ENCODE measurements at places on chromosomes 13 and 19. TPM values are rescaled to one million over a fixed set of nuclear protein-coding genes. Genes with fewer than 3 reads are reported as not detected.

DNA sequence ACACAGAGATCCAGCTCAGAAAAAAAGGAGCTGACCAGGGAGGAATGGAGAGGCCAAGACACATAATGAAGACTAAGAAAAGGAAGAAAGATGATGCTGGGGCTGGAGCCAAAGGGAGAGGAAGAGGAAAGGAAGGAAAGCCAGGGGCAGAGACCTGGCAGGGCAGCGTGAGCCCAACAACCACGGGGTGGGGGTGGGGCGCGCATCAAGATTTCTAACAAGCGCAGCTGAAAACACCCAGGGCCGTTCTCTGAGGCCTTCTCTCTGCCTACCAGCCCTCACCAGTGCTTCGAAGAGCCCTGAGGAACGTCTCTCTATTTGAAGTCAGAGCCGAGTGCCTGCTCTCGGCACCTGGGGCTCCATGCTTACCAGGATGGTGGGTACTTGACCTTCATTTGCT, 23.6 kb upstream of the POU2F2 start:
- no peak for DNase-seq

- no peak for DNase-seq
Observed at GRCh38 chr13:111156421-111156820, 41.3 kb downstream of the ARHGEF7 start.

GRCh38 chr13:98557937-98558792, 18.7 kb downstream of the STK24 start:
- DNase-seq = no peak

Gene GPR12
- total RNA-seq = not detected

DNA sequence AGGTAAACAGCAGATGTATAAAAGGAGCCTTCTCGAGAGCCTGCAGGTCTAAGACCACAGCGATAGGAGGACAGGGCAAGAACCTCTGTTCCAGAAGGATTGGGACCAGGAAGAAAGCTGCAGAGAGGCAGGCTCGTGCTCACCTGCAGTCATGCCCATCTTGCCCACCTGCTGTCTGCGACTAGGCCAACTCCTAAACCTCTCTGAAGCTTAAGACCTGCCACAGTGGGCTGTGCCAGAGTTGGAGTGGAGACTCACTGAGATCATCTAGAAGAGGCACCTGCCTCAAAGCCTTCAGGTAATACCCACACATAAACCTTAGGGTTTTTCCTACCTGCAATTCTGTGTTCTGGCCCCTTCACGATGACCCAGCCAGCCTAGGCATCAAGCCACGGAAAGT, 68.7 kb downstream of the IRS2 start:
- no peak for DNase-seq

GRCh38 chr19:9640956-9641355, 19.9 kb upstream of the ZNF561 start:
- DNase-seq = no peak

- no peak for DNase-seq
Observed at GRCh38 chr13:51246025-51246417, 23.8 kb downstream of the FAM124A start.

- DNase-seq = no peak
Observed at GRCh38 chr19:4108767-4109625, 14.9 kb downstream of the MAP2K2 start.

GRCh38 chr19:28636016-28636629, 576.8 kb downstream of the UQCRFS1 start:
- no peak for DNase-seq

DNA sequence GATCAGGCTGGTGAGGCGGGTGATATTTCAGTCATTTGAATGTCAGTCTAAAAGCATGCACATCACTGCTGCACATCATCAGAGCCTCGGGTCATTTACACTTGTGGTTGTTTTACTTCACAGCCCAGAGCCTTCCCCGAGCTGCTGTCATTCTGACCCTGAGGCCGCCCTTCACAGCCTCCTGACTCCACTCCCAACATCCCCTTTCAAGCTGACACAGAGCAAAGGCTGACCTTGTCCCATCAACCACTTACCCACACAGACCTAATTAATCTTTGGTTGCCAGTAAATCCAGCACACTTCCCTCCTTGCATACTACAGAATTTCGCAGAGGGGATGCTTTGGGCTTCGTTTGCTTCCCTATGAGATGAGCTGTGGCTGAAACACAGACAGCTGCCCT, 528.1 kb downstream of the DIAPH3 start:
- DNase-seq = no peak

DNA sequence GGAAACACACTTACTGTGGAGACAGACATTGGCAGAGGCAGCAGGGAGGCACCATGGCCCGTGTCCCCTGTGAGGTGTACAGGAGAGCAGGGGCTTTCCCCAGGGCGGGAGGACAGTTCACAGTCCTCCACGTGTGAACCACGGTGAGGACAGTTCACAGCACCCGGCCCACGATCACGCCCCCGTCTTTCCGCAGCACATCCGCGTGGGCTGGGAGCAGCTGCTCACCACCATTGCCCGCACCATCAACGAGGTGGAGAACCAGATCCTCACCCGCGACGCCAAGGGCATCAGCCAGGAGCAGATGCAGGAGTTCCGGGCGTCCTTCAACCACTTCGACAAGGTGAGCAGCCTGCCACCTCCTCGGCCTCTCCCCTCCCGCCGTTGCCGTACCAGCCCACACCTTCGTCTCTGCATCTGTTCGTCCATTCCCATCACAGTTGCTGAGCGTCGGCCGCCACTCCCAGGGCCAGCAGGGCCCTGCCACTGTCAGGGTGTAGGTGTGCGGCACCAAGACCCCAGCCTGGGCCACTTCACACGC, 17.4 kb downstream of the CAPN12 start:
- no peak for DNase-seq

- no peak for DNase-seq
Observed at GRCh38 chr13:104740641-104741222, 1674.5 kb upstream of the SLC10A2 start.

DNA sequence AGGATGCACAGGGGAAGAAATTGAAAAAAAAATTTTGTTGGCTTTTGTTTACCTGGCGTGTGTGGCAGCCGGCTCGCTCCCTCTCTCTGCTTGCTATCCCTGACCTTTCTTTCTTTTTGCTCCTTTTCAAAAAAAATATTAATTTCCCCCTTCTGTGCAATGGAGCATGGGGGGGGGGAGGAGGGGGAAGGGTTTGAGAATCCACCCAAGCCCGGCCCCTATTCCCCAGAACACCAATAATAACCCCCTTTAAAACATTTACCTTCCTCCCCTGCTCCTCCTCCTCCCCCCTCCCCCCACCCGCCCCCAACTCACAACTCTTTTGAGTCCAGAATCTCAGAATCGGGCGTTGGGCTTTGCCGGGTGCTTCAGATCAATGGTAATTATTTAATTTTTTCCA, 28.4 kb downstream of the NFIX start:
- DNase-seq = no peak

GRCh38 chr13:24353736-24354135, 44.4 kb downstream of the C1QTNF9 start:
- DNase-seq = no peak

DNA sequence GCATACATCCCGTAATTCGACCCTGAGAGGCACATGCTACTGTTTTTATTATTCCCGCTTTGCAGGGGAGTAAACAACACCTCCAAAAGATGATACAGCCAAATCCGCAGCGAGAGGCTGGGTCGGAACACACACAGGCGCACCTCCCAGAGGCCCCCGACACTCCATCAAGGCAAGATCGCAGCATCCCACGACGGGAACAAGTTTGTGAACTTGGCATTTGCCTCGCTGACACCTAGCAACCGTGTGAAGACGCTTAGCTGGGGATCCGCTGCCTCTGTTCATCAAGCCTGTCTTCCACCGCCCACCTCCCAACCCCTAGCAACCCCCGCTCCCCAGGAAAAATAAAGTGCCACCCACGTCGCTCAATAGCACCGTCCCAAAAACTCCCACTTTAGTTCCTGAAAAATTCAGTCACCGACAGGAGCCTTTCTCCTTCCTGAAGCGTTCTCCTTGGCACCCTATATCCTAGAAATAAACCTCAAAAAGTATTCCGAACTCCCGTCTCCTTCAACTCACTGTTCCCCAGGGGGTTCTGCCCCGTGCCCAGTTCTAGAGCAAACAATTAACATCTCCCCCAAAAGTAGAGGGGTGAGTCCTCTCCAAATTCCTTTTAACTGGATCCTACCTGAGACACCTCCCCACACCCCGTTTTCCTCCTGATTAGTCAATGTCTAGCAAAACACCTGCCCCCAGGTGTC, 1.7 kb downstream of the GNG7 start:
- no peak for DNase-seq

GRCh38 chr13:45349438-45349837, 8.5 kb upstream of the TPT1 start:
- no peak for DNase-seq

GRCh38 chr19:46704379-46705076, 12.4 kb downstream of the PRKD2 start:
- peak; percentile 35 for DNase-seq

- DNase-seq = no peak
Observed at GRCh38 chr19:23263396-23263795, 13.2 kb upstream of the ZNF724 start.
